ENCODE measurements at places on chromosomes 2 and 18. TPM values are rescaled to one million over a fixed set of nuclear protein-coding genes. Genes with fewer than 3 reads are reported as not detected.
A peak's percentile ranks its signal among the peaks of the same experiment; 100 is the strongest.

CLEC4F gene
- total RNA-seq = 0.09 TPM

SCG2 gene
- 0.09 TPM for total RNA-seq

GRCh38 chr2:36753706-36754221 lies 57.3 kb downstream of the VIT start:
- DNase-seq = no peak

GRCh38 chr2:128638341-128639119 lies 319.9 kb upstream of the HS6ST1 start:
- peak; percentile 52 for DNase-seq

AMER3 gene
- total RNA-seq = 0.09 TPM

DNA sequence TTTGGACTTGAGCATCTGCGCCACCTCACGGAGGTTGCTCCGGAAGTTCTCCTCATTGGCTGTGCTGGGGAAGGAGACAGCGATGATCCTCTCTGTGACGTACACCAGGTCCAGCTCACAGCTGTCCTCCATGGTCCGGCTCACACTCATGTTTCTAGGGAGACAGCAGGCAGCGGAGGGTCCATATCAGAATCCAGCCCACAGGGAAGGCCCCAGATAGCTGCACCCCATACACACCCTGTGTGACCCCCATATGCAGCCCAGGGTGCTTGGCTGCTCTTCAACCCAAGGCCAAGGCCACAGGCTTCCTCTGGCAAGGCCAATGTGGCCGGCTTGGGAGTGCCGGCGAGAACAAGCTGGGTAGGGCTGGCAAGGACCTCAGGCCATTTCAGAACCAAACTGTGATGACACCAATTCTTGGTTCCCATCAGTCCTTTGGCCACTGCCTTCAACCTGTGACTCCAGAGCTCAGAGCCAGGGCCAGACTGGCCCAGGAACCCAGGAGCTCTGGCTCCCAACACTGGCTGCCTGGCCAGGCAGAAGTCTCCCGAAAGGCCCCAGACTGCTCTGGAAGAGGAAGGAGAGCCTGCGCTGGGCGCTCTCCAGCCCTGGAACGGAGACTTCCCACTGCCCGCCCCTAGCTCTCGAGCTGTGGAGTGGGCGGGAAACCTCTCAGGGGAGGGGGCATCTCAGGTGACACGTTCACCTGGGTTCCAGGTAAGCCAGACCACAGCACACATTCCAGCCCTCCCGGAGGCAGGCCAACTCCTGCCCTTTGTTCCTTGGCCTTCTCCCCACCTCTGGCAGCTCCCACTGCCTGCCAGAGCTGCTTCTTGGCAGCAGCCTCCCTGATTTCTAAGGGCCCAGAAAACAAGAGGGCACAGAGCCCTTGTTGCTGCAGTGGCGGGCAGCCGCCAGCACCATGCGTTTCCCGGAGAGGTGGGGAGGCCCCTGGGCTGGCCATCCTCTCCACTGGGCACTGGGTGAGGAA lies 104.7 kb downstream of the TNS1 start:
- DNase-seq = no peak

DNA sequence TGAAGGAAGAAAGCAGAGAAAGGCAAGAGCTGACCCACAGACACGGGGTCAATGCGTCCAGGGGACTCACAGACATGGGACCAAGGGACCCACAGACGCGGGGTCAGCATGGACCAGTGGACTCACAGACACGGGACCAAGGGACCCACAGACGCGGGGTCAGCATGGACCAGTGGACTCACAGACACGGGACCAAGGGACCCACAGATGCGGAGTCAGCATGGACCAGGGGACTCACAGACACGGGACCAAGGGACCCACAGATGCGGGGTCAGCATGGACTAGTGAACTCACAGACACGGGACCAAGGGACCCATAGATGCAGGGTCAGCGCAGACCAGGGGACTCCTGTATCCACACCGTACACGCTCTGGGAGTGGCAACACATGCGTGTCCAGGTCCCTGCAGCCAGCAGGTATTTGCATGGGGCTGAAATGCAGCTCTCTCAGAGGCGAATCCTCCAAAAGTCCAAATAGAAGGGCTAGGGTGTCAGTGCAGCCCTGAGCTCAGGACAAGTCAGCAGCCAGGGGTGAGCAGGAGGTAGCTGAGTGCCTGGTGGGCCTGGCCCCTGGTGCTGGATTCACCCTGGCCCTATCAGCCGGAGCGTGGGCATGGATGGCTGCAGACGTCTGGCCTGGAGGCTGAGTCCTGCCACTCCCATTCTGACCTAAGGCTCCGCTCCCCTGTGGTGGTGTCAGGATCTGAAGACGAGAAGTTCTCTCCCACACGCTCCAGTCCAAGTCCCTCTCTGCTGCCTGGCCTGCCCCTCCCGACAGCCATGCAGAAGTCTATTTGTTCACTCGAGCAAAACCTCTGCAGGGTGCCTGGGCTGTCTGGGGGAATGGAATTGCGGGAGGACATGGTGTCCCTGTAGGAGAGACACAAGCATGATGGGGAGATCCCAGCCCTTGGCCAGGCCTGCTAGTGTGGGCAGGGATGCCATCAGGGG lies 28.5 kb downstream of the TMEM18 start:
- no peak for DNase-seq

All from muscle of leg (tissue), 16 donors.